Stimulated activated CD4-positive, alpha-beta T cell treated with anti-CD3 and anti-CD28 coated beads, Interleukin-2, amount 100 ng/mL, for 48 hours (primary cell): ENCODE measurements at places on chromosomes 1 and 21.

GRCh38 chr1:182656842-182657397 lies 27.5 kb downstream of the RGS8 start:
- no peak for DNase-seq

GRCh38 chr21:31606081-31606874 lies 53.2 kb upstream of the SOD1 start:
- DNase-seq: no peak

GRCh38 chr21:31273278-31273677 lies 70.8 kb downstream of the TIAM1 start:
- DNase-seq: no peak

GRCh38 chr1:236494082-236494481 lies 29.7 kb upstream of the LGALS8 start:
- DNase-seq: no peak

DNA sequence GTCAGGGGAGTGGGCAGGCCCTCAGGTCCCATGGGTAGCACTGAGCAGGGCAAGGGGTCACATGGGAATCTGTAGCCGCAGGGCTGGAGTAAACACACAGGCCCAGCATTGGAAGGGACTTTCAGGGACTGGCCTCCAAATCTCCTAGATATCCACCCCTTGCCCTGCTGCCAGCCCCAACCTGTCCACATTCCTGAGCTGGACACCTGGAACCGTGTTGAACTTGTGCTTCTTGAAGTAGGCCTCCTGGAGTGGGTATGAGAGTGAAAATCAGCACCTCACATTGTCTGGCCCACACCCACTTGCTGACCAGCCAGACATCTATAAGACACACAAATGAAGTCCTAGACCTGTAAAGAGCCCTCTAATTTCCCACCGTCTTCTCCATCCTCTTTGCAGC lies 7.7 kb downstream of the POMGNT1 start:
- DNase-seq: no peak

GRCh38 chr21:38440746-38441145 lies 57.5 kb downstream of the ERG start:
- no peak for DNase-seq

GRCh38 chr1:193241132-193241827 lies 54.9 kb upstream of the B3GALT2 start:
- DNase-seq: no peak

DNA sequence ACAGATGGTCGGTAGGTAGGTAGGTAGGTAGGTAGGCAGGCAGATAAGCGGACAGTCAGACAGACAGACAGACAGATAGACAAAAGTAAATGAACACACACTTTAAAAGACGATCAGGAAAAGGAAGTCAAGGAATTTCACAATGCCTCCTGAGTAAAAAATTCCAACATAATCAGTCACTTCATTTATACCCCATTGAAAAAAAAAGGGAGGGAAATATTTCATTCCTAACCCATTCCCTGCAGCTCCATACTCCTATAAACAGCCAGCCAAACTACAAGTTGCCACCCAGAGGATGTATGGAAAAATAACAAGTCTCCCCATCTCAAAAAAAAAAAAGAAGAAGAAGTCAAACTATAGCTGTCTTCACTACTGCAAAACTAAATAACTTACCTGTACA lies 43.4 kb downstream of the ZZZ3 start:
- no peak for DNase-seq

DNA sequence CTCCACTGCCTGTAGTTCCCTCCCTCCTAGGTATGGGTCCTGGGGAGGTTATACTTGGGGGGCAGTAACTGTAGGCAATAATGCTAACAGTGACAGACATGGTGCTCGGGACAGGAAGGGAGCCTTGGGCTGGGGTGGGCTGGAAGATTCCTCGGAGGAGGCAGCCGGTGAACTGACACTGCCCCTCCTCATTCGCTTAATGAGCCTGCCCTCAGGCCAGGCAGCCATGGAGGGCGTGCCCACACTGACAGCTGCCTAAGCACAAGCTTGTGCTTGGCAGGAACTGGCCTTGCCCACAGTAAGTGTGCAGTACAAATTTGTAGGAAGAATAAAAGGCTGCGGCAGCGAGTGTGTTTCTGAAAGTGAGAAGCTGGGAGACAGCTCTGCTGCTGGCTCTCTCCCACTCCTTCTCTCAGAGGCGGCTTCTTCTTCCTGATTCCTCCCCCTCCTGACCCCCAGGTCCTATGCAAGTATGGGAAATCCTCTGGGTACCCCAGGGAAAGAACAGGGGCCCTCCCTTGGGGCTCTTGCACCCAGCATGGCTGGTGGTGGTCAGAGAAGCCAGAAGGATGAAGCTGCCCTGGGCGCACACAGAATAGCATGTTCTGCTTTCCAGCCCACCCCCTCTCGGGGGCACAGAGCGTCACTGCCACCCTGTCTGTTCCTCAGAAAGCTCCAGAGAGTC lies 23.6 kb downstream of the OPTC start:
- DNase-seq: no peak

DNA sequence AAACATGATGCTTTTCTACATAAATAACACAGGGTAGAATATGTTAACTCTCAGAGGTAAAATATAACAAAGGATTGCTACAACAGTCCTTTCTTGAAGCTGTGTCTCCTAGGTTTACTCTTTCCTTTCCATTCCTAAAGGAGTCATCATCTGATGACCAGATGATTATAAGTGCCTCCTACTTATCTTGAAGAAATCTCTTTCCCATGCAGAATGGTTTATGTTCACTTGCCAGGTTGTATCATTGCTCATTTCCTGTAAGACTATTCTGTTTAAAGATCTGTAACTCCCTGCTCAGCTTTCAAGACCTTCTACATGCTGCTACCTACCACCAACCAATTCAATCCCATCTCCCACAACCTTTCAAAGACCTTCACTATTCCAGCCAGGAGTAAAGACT lies 51.5 kb upstream of the PTCH2 start:
- DNase-seq: no peak

GRCh38 chr1:67368046-67368514 lies 60.4 kb downstream of the IL12RB2 start:
- DNase-seq: no peak

DNA sequence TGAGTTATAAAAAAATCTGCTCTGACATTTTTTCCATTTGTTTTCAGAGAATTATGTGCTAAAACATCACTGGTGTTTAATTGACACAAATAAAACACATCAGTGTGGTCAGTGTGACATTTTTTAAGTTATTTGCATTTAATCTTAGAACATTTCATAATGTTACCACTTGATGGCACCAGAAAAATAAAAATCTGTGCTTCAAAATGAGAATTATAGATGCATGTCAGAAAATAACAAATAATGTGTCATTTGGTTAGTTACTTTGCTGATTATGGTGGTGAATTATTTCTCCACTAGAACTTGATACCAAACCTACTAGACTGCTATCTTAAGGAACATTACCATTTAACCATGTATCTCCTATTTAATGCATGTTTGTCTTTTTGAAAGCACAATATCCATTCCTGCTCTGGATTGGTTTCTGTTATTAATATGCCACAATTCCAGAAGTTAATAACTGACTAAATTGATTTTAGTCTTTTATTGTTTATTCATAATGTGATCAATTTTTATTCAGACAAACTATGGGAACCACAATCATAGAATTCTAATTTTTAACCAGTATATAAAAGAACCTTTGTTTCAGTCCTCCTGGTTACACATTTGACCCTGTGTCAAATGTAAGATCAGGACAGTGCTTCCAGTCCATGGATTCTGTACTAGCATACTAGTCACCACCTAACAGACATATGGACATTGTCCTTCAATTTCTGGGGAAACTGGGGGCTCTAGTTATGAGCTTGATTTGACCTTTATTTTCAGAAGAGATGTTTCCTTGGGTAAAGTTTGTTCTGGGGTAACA lies 81.0 kb downstream of the RPS6KC1 start:
- no peak for DNase-seq

- DNase-seq: no peak
Observed at GRCh38 chr1:169364948-169365347, 2.6 kb downstream of the NME7 start.

GRCh38 chr1:208312706-208313105 lies 68.5 kb upstream of the PLXNA2 start:
- DNase-seq: no peak

- no peak for DNase-seq
Observed at GRCh38 chr1:214688891-214689290, 85.9 kb downstream of the CENPF start.

DNA sequence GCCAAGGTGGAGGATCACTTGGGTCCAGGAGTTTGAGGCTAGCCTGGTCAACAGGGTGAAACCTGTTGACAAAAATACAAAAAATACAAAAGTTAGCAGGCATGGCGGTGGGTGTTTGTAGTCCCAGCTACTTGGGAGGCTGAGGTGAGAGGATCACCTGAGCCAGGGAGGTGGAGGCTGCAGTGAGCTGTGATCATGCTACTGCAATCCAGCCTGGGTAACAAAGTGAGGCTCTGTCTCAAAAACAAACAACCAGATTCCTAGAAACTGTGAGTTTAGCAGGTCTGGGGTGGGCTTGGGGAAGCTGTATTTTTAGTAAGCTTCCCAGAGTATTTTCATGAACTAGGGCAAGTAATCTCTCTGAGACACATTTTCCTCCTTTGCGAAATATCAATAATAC lies 5.2 kb upstream of the MYOM3 start:
- DNase-seq: no peak

- DNase-seq: no peak
Observed at GRCh38 chr1:220926146-220926545, 46.9 kb downstream of the HLX start.

- no peak for DNase-seq
Observed at GRCh38 chr1:99218999-99219398, 45.3 kb upstream of the PLPPR4 start.

DNA sequence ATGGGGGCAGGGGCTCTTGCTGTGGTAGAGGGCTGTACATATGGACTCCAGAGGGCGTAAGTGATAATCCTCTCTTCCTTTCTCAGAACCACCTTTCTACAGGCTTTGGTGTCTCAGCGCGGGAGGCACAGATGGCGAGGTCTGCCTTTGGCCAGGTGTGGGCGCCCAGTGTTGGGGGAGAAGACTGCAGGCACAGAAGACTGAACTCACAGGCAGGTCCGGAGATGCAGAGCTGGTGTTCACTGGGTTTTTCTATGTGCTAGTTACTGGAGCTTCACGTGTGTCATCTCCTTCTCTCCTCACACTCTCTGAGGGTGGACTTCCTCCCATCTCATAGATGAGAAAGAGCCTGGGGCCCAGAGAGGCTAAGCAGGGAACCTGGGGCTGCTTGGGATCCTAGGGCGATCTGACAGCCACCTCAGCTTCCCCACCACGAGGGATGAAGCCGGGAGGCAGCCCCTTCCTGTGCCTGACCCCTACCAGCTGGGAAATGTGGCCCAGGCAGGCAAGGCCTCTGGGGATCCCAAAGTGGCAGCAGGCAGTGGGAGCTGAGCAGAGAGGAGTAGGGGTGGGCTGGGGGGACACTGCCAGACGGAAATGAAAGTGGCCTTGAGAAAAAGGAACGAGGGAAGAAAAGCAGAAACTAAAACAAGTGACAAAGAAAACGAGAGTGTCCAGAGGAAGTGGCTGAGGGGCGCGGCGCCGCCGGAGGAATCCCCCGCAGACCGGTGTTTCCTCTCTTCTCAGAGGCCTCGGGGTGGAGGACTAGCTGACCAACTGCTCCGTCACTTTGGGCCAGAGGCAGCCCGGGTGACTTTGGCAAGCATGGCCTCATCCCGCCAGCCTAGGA lies 191.6 kb downstream of the HIVEP3 start:
- DNase-seq: no peak

GRCh38 chr1:212514056-212514614 lies 81.4 kb downstream of the NENF start:
- no peak for DNase-seq
